ENCODE measurements at places on chromosomes 2 and 18.

- no peak for DNase-seq
These were observed 449 bp upstream of the ATRAID start for GRCh38 chr2:27211241-27211942.

GRCh38 chr2:239689410-239689809 lies 288.6 kb upstream of the HDAC4 start:
- DNase-seq = no peak

- no peak for DNase-seq
These were observed 135.1 kb upstream of the ID2 start for GRCh38 chr2:8546612-8547283.

DNA sequence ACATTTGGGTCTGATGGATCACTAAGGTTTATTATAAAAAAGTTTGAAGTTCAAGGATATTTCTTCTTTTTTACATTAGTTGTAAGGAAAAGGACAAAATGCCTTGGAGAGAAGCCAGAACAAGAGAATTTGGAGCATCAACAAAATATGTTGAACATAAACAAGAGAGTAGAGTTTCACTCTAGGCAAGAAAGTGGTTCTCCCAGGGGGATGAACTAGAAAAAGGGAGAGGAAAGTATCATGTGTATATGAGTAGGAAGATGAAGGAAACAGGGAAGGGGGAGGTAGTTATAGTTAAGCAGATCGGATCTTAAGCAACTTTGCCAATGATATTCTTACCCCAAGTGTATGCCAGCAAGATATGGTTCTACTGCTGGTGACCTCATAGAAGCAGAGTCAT lies 63.8 kb upstream of the GALNT3 start:
- DNase-seq = no peak

- no peak for DNase-seq
These were observed 31.3 kb upstream of the CNTNAP5 start for GRCh38 chr2:123993728-123994323.

- no peak for DNase-seq
These were observed 17.6 kb upstream of the PPP4R1 start for GRCh38 chr18:9631814-9632496.

DNA sequence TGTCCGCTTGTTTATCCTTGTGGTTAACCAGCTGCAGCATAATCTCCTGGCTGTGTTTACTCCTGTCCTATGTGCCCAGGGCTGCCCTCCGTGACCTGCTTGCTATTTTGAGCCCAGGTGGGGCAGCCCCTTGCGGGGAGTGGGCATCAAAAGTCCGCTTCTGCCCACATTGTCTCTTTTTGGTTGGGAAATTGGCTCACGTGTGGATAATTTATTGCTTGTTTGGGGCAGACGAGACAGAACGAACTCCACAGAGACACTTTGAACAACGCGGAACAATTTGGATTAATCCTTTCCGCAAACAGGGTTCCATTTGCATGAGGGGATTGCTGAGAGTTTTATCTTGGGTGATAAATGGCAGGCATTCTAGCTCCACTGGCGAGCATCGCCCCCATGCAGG lies 8.1 kb upstream of the CXCR4 start:
- no peak for DNase-seq

DNA sequence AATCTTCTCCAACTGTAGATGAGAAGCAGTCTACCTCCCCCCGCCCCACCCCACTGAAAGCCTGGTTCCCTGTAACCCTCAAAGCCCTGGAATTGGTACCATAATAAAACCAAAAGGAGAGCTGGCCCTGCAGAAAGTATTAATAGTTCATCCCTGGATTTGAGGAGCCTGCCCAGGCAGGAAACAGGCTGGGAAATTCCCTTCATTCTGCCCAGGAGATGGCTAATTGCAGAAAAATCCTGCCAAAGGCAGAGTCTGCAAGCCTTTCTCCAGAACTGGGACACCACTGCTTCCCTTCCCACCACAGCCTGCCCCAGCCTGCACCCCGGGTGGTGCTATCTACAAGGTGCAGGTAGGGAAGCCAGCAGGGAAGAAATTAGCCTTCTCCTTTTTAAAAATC lies 16.3 kb downstream of the GKN2 start:
- no peak for DNase-seq

DNA sequence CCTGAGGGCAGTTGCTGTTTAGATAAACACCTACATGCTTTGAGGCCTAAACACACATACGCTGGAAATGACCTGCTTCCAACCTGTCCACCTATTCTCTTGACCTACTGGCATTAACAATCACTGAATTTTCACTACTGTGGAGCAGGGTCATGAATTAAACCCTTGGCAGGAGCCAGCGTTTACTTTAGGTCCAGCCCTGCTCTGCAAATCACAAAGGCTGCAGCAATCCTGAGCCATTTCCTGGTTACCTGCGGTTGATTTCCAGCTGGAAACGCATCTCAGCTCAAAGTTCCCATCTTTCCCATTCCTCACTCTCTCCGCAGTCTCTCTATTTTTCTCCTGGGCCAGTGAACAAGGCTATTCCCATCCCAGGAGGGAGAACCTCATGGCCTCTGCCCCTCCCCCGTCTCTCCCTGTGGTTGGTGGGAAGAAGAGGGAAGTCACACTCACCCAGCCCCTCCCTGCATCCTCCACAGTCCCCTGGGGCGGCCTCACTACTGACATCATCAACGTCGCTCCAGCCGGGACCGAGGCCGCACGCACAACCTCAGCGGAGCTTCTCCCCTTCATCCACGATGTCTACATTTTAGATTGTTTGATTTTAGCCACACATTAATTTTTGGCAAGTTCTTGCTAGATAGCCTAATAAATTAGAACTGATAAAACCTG lies 84.5 kb upstream of the SNTG2 start:
- DNase-seq = no peak

- no peak for DNase-seq
These were observed 110.3 kb downstream of the RAB3GAP1 start for GRCh38 chr2:135162377-135162776.
